Cortex of kidney (tissue), 1 donor: ENCODE measurements at places on chromosomes 5 and 9.

GRCh38 chr5:172443441-172444109, 10.8 kb downstream of the SH3PXD2B start:
- no peak for DNase-seq

GRCh38 chr9:112860451-112860850, 30.2 kb downstream of the SLC46A2 start:
- no peak for DNase-seq

DNA sequence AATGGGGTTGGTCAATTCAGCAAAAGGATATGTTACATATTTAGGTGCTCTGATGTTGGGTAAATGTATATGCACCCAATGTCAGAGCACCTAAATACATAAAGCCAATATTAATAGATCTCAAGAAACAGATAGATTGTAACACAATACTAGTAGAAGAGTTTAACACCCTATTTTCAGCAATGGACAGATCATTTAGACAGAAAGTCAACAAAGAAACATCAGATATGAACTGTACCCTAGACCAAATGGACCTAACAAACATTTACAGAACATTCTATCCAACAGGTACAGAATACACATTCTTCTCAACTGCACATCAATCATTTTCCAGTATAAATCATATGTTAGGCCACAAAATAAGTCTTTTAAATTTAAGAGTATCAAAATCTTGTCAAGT, 35.2 kb downstream of the FANCC start:
- no peak for DNase-seq

- DNase-seq = no peak
These were observed 104.5 kb upstream of the LHFPL2 start for GRCh38 chr5:78753093-78753531.

DNA sequence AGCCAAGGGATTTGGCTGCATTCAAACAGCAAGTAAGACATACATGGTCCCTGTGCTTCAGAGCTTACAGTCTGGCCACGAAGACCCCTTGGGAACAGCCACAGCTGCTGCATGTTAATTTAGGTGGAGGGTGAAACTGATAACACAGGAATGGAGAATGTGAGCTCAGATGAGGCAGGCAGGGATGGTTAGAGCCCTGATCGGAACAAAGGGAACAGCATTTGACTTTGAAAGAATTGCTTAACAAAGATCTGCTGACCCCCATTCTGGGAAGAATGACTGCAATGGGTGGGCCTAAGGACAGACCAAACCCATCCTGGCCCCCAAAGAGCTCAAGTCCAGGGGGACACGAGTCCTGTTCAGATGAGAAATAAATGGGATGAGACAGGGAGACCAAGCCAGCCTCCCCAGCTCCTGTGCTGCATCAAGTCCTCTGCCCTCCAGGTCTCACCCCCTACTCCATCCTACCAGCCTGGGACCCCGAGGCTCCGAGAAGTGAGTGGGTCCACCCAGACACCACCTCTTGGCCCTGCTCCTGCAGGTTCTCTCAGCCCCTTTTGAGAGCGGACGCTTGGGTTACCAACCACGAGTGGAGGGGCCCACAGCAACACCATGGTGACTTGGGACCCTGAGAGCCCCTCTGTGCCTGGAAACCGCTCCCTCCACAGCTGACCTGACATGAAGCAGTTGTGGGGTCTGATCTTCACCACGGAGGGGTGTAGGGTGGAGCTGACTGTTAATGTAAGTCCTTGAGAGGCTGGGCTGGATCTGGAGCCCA, 50.8 kb downstream of the OLFM1 start:
- DNase-seq = no peak

GRCh38 chr9:121887553-121888437, 205.3 kb downstream of the TTLL11 start:
- no peak for DNase-seq

- no peak for DNase-seq
These were observed 520.0 kb upstream of the C9orf72 start for GRCh38 chr9:28092981-28093936.

- DNase-seq = no peak
These were observed 18.7 kb upstream of the CARNMT1 start for GRCh38 chr9:75046725-75047345.

GRCh38 chr5:143843461-143843860, 31.5 kb downstream of the HMHB1 start:
- DNase-seq = no peak

DNA sequence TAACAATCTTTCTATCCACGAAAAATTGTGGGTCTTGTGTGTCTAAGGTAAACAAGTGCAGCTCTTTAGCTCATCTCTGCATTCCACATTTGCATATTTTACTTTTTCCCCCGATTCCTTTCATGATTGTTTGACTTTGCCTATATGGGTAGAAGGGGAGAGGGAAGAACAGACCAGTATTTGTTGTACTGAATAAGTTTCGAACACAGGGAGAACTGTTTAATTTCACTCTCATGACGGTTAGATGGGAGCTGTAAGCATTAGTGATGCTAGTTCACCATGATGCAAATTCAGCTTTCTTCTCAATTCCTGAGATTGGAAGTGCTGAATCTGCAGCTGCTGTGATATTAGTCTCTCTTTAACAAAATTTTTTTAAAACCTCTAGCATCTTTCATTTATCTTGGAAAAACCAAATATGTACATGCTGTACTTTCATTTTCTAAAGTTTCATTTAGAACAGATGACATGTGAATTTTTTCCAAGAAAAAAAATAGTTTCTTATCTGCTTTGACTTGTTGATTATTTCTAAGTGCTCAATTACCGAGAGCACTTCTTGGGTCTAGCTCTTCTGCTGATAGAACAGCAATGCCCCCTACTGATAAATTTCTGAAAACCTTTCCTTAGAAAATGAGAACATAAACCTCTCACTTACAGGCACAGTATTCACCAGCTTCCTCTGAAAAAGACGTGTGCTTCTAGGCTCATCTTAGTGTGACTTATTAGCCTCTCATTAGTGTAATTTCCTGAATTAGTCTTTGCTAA, 149.5 kb downstream of the BAAT start:
- DNase-seq = no peak

- no peak for DNase-seq
These were observed 726.9 kb downstream of the DNAH5 start for GRCh38 chr5:13217636-13218035.

DNA sequence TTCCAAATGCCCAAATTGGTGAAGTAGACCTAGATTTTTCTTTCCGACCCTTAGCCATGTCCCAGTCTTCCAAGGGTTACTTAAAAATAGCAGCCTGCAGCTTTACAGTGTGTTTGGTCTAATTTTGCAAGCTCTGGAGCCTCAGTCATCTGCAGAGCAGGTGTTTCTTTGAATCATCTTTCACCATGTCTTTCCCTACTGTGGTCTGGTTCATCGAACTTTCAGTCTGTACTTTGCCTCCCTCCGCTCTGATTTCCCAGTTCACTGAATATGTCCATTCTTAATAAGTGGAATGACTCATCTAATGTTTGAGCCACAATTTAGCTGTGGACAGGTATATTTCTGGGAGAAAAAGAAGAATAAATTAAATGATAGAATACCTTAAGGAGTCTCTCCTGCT, 1060.7 kb downstream of the EFNA5 start:
- no peak for DNase-seq

DNA sequence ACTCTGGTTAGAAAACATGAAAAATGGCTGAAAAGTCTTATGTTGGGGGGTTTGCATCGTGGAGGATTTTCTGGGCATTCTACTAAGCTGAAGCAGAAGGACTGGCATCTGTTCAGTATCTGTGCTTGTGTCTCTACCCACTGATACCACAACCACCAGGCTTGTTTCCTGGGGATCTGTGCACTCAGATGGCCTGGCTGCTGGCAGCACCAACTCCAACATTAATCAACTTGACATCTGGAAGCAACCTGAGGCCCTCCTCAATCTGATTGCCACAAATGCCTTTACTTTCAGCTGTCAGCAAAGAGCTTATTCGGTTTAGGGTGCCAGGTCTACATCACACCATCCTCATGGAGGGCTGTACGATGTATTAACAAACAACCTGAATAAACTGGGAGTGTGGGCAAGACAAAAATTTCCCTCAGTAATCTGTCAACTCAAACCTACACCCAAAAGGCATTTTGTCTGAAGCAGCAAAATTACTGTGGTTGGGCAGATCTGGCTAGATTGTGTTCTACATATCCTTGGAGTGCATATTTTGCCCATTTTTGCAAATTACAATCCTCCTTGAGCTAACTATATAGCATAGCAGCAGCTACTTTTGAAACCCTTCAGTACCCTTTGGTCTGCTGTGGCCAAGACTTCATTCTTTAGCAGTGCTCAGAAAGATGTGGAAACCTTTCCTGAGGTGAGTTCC, 74.6 kb downstream of the FOXD1 start:
- no peak for DNase-seq

DNA sequence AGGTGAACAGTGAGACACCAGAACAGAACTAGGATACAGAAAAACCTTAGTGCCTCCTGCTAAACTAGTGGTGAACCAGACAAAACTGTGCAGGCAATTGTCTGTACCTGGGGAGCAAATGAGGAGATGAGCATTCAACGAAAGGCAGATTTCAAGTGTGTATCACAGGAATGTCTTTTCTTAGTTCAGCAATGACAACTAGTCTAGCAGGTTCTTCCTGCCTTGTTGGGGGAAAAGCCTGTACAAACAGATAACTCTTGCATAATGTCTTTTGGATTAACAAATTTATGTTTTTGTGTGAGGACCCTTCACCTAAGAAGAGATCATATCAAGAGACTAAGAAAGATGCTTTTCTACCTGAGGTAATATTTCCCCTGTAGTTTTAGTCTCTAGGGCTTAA, 21.8 kb upstream of the DENND4C start:
- no peak for DNase-seq

- no peak for DNase-seq
These were observed 35.4 kb downstream of the UBE2R2 start for GRCh38 chr9:33852216-33852826.

DNA sequence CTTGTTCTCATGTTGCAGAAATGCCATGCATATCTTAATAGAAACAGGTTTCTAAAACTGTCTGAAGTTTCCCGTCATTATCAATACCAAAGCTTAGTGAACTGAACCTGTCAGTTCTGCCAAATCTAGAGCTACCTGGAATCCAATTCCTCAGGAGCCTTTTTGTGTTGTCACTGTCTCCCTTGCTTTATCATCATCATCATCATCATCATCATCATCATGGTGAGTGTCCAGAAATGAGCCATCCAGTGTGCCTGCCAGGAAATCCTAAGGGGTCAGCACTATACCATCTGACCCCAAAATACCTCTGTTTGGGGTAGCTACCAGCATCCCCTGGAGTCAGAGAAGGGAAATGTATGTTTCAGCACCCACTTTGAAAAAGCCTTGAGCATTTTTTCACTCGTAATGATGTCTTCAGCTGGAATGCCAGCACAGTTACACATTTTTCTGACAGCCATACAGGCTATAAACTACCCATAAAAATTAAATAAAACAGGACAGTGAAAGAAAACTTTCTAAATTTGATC, 150.3 kb downstream of the NR2F1-AS1 start:
- no peak for DNase-seq

- DNase-seq = no peak
These were observed 198.7 kb upstream of the HAPLN1 start for GRCh38 chr5:83919071-83920041.
